ENCODE measurements at places on chromosomes 4 and X. TPM values are rescaled to one million over a fixed set of nuclear protein-coding genes. Genes with fewer than 3 reads are reported as not detected.

TMEM271 gene
- not detected for total RNA-seq

DNA sequence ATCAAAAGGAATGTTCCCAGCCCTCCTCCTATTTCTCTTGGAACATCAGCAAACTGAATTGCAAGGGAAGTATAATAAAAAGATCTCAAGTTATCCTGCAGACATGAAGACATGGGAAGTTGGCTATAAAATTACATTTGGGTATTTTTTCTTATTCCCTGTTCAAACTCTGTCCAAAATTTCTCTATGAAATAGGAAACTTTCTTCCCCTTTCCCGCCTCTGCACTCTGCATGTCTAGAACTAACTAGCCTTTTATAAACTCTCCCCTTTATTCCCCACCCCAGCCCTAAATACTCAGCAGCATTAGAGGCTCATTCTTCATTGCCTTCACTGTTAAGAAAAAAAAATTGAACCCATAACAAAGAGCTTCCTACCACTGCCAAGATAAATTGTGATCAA lies 126.7 kb upstream of the EDNRA start:
- peak overlapping the region; percentile 15 for H3K27ac ChIP-seq
- H3K36me3 ChIP-seq: no peaks in the 10 kb centered on the region
- DNase-seq: no peak
- no peaks in the 10 kb centered on the region for H3K27me3 ChIP-seq
- H3K4me1 ChIP-seq: no peaks in the 10 kb centered on the region

- H3K4me3 ChIP-seq: no peak overlapping the region
- no peaks in the 10 kb centered on the region for H3K27me3 ChIP-seq
- no peak for DNase-seq
- H3K27ac ChIP-seq: no peak overlapping the region
- no peaks in the 10 kb centered on the region for H3K36me3 ChIP-seq
- no peaks in the 10 kb centered on the region for H3K4me1 ChIP-seq
Observed at GRCh38 chr4:79676705-79677104, 268.7 kb upstream of the GK2 start.

GRCh38 chr4:44493924-44494323 lies 45.3 kb upstream of the KCTD8 start:
- DNase-seq: no peak
- no peaks in the 10 kb centered on the region for H3K36me3 ChIP-seq
- H3K4me3 ChIP-seq: no peak overlapping the region
- no peaks in the 10 kb centered on the region for H3K4me1 ChIP-seq
- no peak overlapping the region for H3K27ac ChIP-seq

RIBC1 gene
- 1.0 TPM for total RNA-seq

GRCh38 chrX:17521871-17522693 lies 147.1 kb downstream of the NHS start:
- peaks cover 7% of the 10 kb centered on the region for H3K4me1 ChIP-seq
- no peaks in the 10 kb centered on the region for H3K36me3 ChIP-seq
- H3K27me3 ChIP-seq: no peaks in the 10 kb centered on the region
- peak; percentile 31 for DNase-seq
- no peak overlapping the region for H3K4me3 ChIP-seq
- peak overlapping the region; percentile 11 for H3K27ac ChIP-seq

GRCh38 chrX:10101269-10101668 lies 55.5 kb upstream of the CLCN4 start:
- no peak for DNase-seq
- H3K36me3 ChIP-seq: peaks cover 4% of the 10 kb centered on the region
- no peaks in the 10 kb centered on the region for H3K4me1 ChIP-seq
- H3K4me3 ChIP-seq: no peak overlapping the region
- no peak overlapping the region for H3K27ac ChIP-seq

DNA sequence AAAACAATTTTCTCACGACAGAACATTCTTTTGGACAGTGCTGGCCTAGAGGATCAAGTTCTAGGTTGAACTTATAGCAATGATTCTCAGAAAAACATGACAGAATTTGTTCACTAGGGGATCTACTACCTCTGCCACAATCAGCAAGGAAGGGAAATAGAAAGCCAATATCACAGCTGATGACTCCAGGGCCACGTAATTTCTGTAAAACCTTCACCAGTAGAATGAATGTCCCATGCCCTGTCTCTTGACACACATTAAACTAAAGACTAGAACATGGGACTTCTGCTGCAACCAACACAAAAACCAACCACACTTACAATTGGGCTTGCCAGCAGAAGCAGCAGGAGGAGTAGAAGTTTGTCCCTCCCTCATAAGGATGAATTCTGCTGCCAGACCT lies 86.0 kb upstream of the NPFFR2 start:
- H3K4me1 ChIP-seq: no peaks in the 10 kb centered on the region
- H3K4me3 ChIP-seq: no peak overlapping the region
- no peak for DNase-seq
- no peaks in the 10 kb centered on the region for H3K27me3 ChIP-seq
- no peaks in the 10 kb centered on the region for H3K36me3 ChIP-seq
- no peak overlapping the region for H3K27ac ChIP-seq

GRCh38 chr4:1491328-1492141 lies 85.3 kb upstream of the NKX1-1 start:
- H3K4me1 ChIP-seq: no peaks in the 10 kb centered on the region
- no peak overlapping the region for H3K4me3 ChIP-seq
- no peak overlapping the region for H3K27ac ChIP-seq

GRCh38 chr4:123825596-123826291 lies 429.1 kb downstream of the SPRY1 start:
- H3K4me1 ChIP-seq: peaks cover 16% of the 10 kb centered on the region
- H3K27ac ChIP-seq: no peak overlapping the region
- H3K36me3 ChIP-seq: no peaks in the 10 kb centered on the region
- DNase-seq: no peak

GPR143 gene
- 0.91 TPM for total RNA-seq

DNA sequence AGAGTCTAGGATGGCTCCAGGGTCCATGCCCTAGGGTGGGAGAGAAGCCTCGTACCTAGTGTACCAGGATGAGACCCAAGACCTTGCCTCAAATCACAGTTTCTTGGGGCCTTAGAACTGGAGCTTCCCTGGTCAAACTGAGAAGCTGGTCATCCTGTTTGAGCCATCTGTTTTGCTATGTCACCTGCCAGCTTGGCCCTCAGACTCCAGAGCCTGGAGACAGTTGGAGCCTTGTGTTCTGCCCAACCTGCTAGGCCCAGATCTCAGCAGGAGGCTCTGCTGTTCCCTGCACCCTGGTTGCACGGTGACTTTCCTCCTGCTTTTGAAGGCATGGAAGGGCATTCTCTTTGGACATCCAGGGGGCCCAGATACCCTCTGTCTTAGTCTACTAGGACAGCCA lies 206.3 kb upstream of the ATP6AP2 start:
- no peak for DNase-seq
- H3K4me3 ChIP-seq: no peak overlapping the region
- H3K36me3 ChIP-seq: no peaks in the 10 kb centered on the region
- H3K4me1 ChIP-seq: no peaks in the 10 kb centered on the region
- H3K27me3 ChIP-seq: peaks cover 5% of the 10 kb centered on the region

- no peak overlapping the region for H3K27ac ChIP-seq
- no peaks in the 10 kb centered on the region for H3K27me3 ChIP-seq
- no peak for DNase-seq
- H3K4me3 ChIP-seq: no peak overlapping the region
Observed at GRCh38 chr4:175421506-175421905, 390.6 kb downstream of the GPM6A start.

DNA sequence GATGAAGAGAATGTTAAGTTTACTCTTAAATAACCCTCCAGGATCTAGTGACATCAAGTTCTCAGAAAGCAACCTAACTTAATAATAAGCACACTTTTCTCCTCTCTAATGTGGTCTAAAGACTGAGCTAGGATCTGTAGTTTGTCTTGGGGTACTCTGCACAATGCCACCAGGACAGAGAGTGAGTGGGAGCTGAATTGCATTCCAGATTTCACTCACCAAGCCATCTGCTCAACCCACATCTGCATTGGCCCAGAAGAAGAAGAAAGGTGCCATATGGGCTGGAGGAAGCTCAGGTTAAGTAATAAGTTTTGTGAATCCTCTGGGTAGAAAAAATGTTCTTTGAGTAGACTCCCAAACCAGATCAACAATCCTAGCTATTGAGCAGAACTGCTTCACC lies 384.6 kb downstream of the PPP3CA start:
- H3K27me3 ChIP-seq: no peaks in the 10 kb centered on the region
- no peak for DNase-seq
- H3K27ac ChIP-seq: no peak overlapping the region
- H3K4me3 ChIP-seq: no peak overlapping the region
- no peaks in the 10 kb centered on the region for H3K36me3 ChIP-seq

- no peaks in the 10 kb centered on the region for H3K36me3 ChIP-seq
- DNase-seq: no peak
- H3K4me3 ChIP-seq: no peak overlapping the region
Observed at GRCh38 chr4:100838286-100838685, 320.5 kb upstream of the EMCN start.

- no peak for DNase-seq
- H3K27ac ChIP-seq: no peak overlapping the region
- no peak overlapping the region for H3K4me3 ChIP-seq
Observed at GRCh38 chr4:4521731-4522130, 20.1 kb downstream of the STX18 start.

DNA sequence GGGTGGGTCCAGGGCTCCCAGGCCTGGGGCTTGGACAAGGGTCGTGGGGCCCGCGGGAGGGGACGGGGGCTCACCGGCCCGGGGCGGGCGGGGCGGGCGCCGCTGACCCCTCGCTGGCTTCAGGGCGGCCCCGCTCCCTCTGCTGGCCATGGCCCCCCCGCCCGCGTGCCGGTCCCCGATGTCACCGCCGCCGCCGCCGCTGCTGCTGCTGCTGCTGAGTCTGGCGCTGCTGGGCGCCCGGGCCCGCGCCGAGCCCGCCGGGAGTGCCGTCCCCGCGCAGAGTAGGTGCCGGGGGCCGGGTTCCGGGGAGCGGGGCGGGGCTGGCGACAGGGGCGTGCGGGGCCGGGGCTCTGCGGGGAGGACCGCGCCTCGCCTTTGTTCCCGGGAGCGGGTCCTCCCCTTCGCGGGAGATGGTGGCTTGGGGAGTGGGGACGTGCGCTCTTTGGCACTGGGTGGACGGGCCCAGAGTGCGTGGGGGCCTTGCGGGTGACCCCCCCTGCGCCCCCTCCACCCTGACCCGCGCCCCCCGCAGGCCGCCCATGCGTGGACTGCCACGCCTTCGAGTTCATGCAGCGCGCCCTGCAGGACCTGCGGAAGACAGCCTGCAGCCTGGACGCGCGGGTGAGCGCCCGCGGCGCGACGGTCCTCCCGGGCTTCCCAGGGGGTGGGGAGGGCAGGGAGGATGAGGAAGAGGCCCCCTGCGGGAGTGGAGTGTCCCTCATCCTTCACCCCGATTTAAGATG lies 16.8 kb upstream of the NAT8L start:
- no peaks in the 10 kb centered on the region for H3K36me3 ChIP-seq
- no peak for DNase-seq
- H3K4me3 ChIP-seq: peak overlapping the region; percentile 54
- peaks cover 19% of the 10 kb centered on the region for H3K4me1 ChIP-seq
- H3K27me3 ChIP-seq: peaks cover 29% of the 10 kb centered on the region

GRCh38 chr4:56077676-56078075 lies 128.9 kb downstream of the CEP135 start:
- no peak for DNase-seq
- H3K27ac ChIP-seq: no peak overlapping the region
- no peak overlapping the region for H3K4me3 ChIP-seq
- H3K27me3 ChIP-seq: no peaks in the 10 kb centered on the region
- no peaks in the 10 kb centered on the region for H3K36me3 ChIP-seq
- H3K4me1 ChIP-seq: no peaks in the 10 kb centered on the region

- H3K4me3 ChIP-seq: no peak overlapping the region
- H3K4me1 ChIP-seq: peaks cover 25% of the 10 kb centered on the region
- no peak overlapping the region for H3K27ac ChIP-seq
- H3K36me3 ChIP-seq: no peaks in the 10 kb centered on the region
Observed at GRCh38 chr4:159014859-159015258, 88.0 kb upstream of the RAPGEF2 start.

ITIH6 gene
- not detected for total RNA-seq

FREM3 gene
- not detected for total RNA-seq

DNA sequence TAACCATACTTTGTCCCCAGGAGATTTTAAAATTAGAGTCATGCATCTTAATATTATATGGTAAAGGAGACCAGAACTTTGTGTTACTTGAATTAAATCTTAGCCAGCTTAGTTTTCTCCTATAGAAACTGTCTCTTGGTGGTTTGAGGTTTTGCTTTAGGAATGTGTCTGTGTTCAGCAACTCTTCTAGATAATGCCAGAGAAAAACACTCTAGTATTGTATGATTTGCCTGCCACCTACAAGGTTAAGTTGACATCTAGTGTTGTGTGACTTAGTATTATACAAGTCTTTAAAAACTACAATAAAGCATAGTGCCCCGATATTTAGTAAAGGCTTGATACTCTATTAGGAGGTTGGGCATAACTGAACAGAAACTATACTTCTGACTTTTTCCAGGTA lies 2.1 kb downstream of the UGT8 start:
- peaks cover 47% of the 10 kb centered on the region for H3K27me3 ChIP-seq
- no peak overlapping the region for H3K27ac ChIP-seq
- DNase-seq: no peak

AWAT2 gene
- total RNA-seq: not detected

- no peak overlapping the region for H3K27ac ChIP-seq
- no peak overlapping the region for H3K4me3 ChIP-seq
- H3K27me3 ChIP-seq: no peaks in the 10 kb centered on the region
- H3K36me3 ChIP-seq: no peaks in the 10 kb centered on the region
Observed at GRCh38 chr4:71253545-71253944, 85.3 kb upstream of the SLC4A4 start.

CSAG3 gene
- not detected for total RNA-seq

SMIM31 gene
- not detected for total RNA-seq

- no peak for DNase-seq
- no peaks in the 10 kb centered on the region for H3K27me3 ChIP-seq
- H3K36me3 ChIP-seq: no peaks in the 10 kb centered on the region
Observed at GRCh38 chr4:176563591-176563990, 229.1 kb downstream of the VEGFC start.

DNA sequence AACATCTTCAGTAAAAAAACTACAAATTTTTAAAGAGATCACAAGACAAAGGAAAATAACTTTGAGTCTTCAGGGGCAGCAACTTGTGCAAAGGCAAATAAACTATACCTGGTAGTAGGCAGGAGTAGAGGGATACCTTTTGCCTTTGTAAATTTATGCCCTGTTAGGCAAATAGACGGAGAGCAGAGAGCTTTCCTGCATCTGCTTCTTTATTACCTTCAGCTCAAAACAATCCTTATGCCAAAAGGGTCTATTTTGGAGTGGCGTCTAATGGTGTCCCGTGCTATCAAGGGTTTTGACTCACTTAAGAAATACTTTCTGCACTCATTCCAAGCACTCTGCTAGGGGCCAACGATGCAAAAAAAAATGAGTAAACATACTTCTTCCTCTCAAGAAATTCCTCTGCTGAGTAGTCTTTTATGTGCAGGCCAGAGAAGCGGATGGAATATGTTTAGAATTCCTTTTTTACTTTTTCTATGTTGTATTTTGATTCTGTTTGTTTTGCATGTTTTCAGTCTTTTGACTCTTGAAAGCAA lies 131.9 kb downstream of the ANXA5 start:
- DNase-seq: no peak
- no peaks in the 10 kb centered on the region for H3K4me1 ChIP-seq
- H3K4me3 ChIP-seq: no peak overlapping the region
- no peaks in the 10 kb centered on the region for H3K36me3 ChIP-seq
- no peaks in the 10 kb centered on the region for H3K27me3 ChIP-seq
- no peak overlapping the region for H3K27ac ChIP-seq

Data from heart left ventricle (tissue), 16 donors.